ENCODE measurements at places on chromosomes 4 and X.

DNA sequence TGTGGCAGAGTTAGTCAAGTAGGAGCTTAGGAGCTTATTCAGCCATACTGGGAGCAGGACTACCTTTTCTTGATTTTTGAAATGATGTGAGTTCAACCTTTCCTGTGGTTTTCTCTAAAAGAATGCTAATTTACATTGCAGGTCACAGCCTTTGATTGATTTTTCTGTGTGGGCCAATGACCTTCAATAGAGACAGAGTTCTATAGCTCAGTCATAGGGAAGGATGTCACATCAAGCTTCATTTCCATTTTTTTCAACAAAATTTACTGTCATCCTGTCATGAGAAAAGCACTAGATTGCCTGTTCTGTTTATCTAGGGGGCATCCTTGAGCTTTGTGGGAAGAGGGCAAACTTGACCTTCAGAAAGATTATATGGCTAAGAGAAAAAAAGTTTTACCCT lies 448.7 kb downstream of the MID1IP1 start:
- DNase-seq: no peak

- DNase-seq: no peak
Measured at GRCh38 chr4:142098900-142099545, 462.6 kb downstream of the IL15 start.

DNA sequence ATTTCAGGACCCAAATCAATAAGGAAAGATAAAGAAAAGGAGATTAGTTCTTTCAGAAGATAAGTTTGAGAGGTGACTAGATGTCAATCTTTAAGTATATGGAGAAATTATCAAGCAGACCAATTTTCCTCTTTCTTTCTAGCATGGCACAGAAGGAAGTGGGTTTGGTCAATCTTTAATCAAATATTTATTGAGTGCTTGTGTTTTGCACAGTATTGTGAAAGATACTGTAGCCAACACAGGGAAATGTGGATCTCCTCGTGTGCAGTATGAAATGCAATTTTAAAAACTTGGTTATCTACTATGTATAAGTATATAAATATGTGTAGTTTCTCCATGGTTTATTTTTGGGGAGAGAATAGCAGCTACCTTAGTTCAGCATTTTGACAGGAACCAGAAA lies 655.2 kb downstream of the RAPGEF2 start:
- no peak for DNase-seq

GRCh38 chr4:87011340-87012034 lies 76.7 kb downstream of the AFF1 start:
- no peak for DNase-seq

DNA sequence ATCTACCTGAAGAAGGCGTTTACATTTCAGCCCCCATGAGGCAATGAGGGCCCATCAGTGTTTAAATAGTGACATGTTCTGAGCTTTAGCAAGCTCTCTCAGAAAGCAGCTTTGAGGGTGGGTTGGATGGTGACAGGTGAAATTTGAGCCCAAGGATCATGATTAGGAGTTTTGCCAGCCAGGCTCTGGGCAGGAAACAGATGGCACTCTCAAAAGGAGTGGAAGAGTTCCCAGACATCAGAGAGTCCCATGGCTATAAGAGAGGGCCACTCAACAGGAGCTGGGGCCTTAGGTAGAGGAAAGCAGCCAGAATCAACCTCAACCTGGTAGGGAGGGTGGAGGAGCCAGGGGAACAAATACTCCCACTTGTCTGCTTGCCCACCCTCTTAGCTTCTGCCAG lies 499.8 kb downstream of the MID1IP1 start:
- DNase-seq: no peak

DNA sequence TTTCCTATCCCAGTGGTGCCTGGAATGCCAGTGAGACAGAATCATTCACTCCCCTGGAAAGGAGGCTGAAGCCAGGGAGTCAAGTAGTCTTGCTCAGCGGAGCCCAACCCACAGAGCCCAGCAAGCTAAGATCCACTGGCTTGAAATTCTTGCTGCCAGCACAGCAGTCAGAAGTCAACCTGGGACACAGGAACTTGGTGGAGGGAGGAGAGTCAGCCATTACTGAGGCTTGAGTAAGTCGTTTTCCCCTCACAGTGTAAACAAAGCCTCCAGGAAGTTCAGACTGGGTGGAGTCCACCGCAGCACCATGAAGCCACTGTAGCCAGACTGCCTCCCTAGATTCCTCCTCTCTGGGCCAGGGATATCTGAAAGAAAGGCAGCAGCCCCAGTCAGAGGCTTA lies 283.2 kb upstream of the CPEB2 start:
- DNase-seq: no peak

- DNase-seq: no peak
Measured at GRCh38 chrX:44104699-44105098, 131.5 kb upstream of the NDP start.

DNA sequence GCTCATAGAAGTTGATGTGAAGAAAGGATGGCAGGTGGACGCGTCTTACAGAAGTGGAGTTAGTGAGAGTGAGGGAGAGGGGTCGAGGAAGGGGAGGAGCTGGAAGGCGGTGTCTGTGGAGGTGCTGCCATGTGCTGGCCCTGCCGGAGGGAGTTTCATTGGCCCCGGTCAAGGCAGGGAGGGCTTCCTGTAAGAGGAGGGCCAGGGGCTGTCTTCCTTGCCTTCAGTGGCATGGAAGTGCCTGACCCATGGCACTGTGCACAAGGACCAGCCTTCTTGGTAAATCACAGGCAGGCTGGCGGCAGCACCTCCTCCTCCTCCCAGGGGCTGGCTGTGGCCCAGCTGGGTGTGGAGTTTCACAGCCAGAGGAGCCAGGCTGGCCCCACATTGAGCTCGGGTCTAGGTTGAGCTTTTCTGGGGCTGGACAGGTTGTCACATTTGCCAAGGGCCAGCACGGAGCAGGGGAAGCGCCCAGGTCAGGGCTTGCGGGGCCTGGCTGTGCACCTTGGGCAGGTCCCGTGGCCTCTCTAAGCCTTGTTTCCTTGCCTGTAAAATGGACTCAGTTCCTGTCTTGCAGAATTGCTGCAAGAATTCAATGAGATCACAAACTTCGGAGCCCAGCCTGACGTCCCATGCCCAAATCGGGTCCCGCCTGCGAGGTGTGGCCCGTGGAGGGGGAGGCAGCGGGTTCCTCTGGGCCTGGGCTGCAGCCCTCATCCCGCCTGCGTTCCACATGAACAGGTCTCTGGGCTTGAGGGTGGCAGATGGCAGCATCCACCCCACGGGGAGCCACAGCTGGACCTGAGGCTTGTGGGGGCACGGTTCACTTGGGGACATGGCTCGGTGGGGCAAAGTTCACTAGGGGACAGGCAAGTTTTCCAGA lies 7.0 kb downstream of the HTRA3 start:
- no peak for DNase-seq

GRCh38 chr4:78542373-78542772 lies 9.2 kb upstream of the ANXA3 start:
- DNase-seq: no peak

GRCh38 chrX:132676561-132677186 lies 187.8 kb upstream of the MBNL3 start:
- DNase-seq: no peak

- DNase-seq: no peak
Measured at GRCh38 chr4:77861495-77861894, 1.1 kb upstream of the MRPL1 start.

- DNase-seq: no peak
Measured at GRCh38 chr4:185122681-185123345, 20.3 kb upstream of the SLC25A4 start.

- DNase-seq: no peak
Measured at GRCh38 chr4:52311464-52312125, 260.5 kb downstream of the SPATA18 start.

DNA sequence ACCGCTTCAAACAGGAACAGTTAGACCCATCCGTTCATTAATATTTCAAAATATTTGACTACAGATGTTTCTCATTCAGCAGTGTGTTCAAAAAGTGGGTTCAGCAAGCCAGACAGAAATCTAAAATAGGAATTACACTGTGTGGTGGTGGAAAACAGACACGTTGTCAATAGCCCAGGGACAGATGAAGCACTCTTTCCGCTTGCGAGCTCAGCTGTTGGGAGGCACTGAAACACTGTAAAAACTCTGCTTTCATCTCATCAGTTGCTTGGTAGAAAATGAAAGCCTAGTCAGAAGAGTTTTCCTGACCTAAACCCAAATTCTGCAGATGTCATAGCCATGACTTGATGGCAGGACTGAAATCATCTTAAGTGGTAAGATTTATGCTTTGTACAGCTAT lies 38.5 kb downstream of the LRP2BP start:
- no peak for DNase-seq

DNA sequence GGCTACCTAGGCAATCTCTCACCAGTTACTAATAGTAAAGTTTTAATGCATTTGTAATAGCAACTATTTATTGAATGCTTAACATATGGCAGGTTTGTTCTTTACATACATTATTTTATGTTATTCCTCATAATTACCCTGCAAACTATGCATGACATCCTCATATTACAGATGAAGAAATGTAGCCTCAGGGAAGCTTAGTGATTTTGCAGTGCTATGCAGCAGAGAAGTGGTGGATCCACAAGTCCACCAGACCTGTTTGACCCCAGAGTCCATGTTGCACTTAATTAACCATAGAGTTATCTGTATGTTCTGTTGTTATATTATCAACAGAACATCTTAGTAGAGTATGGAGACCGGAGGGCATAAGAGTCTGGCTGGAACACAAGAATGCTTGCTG lies 78.7 kb downstream of the TRPC5 start:
- no peak for DNase-seq

- no peak for DNase-seq
Measured at GRCh38 chr4:39429476-39430334, 23.0 kb downstream of the KLB start.

GRCh38 chrX:120457766-120458180 lies 11.3 kb downstream of the LAMP2 start:
- no peak for DNase-seq

- no peak for DNase-seq
Measured at GRCh38 chrX:13128104-13128503, 83.7 kb upstream of the FAM9C start.

GRCh38 chr4:179195887-179196286 lies 1753.7 kb upstream of the AGA start:
- no peak for DNase-seq

DNA sequence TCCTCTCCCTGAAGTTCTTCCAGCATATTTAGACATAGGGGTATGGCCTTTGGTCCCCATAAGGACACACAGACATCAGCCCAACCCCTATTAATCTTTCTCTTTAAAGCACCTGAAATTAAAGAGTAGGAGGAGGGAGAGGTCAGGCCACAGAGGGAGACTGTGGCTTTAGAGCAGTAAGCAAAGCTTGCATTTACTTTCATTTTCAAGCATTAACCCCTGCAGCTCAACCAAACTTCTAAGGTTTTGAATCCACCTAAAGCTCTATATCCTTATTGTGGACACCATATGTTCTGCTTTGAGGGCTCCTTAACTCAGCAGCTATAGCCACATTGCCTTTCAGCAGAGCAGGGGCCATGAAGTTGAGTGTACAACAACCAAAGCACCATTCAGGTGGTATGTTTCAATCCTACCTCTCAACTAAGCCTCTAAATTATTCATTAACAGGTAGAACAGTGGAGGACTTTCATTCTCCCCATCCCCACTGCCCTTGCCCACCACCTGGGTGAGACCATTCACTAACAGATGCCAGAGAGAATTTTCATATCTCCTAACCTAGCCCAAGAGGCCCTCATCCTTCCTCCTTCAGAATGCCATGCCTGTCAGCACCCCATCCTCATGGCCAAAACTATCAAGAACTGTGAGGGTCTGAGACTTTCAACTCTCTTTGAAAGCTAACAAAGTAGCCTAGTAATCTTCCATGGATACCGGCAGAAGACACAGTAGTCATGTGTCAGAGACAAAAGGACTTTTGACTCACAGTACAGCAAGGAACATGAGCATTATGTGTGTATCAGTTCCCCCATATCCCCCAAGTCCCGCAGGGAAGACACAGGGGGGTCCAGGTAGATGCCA lies 20.8 kb downstream of the LIN54 start:
- DNase-seq: no peak

DNA sequence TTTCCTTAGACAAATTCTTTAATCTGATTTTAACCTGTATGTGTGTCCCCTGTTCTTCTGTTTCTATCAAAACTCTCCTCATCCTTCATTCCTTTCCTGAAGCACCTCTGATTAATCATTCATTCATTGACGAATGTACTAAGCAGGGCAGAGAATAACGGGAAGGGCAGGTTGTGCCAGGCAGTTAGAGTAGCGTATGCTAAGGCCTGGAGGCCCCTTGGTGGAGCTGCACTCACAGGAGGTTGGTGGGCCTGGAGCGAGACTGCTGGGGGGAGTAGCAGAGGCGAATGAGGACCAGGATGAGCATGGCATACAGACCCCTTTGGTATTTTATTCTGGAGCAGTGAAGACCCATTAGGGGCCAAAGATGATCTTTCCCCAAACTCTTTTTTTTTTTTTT lies 22.5 kb downstream of the PTTG2 start:
- DNase-seq: no peak

GRCh38 chr4:75004755-75005668 lies 72.1 kb downstream of the PARM1 start:
- DNase-seq: no peak

DNA sequence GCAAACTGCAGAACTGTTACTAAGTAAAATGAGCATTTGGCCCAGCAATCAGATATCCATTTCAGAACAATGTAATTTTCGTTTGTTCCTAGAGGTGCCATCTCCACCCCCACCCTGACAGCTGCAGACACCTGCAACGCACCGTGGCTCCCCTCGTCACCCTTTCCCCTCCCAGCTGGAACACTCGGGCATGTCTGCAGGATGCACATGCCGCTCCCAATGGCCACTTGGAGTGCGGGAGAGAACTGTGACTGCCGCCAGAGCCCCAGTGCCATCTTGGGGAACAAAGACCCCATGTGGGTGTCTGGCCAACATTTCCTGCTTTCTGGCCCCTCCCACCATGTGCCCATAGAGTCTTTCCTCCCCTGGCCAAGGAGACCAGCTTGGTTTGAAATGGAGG lies 436.2 kb downstream of the PCDH10 start:
- no peak for DNase-seq

DNA sequence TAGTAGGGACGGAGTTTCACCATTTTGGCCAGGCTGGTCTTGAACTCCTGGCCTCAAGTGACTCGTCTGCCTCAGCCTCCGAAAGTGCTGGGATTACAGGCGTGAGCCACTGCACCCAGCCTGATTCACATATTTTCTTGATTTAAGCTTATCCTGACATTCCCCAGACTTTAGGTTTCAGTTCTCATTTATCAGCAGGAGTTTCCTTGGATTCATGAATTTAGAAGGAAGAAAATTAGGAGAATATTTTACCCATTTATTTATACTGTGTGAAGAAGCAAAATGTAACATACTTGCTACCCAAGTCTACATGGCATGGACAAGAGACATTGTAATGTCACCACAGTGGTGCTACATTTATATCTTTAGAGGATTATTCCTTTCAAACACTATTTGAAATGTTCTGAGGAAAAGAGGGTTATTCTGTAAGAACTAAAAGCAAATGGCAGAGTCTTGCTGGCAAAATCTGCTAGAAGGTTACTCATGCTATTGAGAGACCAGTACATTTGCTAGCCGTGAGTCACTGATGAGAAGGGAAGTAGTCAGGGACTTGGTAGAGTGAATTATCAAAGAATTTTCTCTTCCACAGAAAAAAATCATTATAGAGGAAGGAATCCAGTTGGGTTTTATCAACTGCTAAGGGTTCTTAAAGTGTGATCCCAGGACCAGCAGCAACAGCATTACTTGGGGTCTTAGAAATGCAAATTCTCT lies 26.1 kb upstream of the CFAP299 start:
- DNase-seq: no peak
